Stimulated activated CD4-positive, alpha-beta T cell treated with anti-CD3 and anti-CD28 coated beads, Interleukin-1b, Interleukin-23, amount 100 ng/mL, for 24 hours (primary cell): ENCODE measurements at places on chromosomes 5 and 9.

DNA sequence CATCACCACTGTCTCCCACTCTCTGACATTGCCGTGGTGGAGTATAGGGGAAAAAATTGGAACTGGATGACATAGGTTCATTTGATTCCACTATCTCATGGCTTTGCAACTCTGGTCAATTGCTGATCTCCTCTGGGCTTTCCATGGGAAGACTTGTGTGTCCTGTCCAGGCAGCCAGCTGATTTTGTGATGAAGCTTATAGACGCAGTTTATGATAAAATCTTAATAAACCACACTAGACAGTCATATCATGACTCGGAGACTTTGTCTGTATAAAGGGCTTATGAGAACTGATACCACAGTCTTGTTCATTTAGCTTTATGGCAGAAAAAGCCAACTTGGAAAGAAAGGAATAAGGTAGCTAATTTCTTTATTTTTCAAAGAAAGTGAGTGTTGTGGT, 296.5 kb downstream of the MAST4 start:
- DNase-seq = no peak

GRCh38 chr5:59725392-59725767, 168.1 kb downstream of the PDE4D start:
- no peak for DNase-seq

- no peak for DNase-seq
Measured at GRCh38 chr5:56587381-56588130, 227.8 kb upstream of the MAP3K1 start.

GRCh38 chr9:130815242-130815808, 19.7 kb upstream of the ABL1 start:
- DNase-seq = no peak

DNA sequence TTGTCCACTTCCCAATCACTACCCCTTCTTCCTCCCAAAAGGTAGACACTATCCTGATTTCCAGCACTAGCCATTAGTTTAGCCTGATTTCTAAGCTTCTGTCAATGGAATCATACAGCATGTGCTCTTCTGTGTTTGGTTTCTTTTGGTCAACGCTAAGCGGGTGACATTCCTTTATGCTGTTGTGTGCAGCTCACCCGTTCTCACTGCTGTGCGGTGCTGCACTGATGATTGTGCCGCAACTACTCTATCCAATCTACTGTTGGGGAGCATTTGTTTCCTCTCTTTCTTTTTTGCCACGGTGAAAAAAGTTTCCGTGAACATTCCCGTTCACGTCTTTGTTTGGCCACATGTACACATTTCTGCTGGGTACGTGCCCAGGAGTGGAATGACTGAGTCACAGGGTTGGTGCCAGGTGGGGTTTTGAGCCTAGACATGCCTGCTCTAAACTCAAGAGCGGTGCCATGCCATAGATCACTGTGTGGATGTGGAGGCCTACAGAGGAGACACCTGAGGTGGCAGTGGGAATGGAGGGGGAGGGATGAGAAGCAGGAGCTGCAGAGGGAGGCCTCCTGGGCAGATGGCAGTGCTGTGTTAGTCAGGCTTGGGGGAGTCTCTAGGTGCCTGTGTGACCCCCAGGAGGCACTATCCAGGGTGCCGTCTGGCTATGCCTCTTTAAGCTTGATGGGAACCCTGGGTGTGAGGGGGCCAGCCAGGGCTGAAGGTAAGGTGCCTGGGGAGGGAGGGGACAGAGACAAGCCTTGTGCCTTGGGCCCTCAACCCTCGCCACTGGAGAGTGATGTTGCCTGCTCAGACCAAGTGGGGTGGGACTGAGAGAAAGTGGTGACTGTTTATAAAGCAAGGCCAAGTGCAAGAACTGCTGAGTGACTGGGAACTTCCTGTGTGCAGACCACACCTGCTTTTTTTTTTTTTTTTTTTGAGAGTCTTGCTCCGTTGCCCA, 11.4 kb upstream of the ANKRD33B start:
- DNase-seq = no peak
